Stimulated activated CD4-positive, alpha-beta T cell treated with anti-CD3 and anti-CD28 coated beads, Interleukin-4, amount 100 ng/mL, for 4 hours (primary cell): ENCODE measurements at places on chromosomes 7 and 10.

- no peak for DNase-seq
These were observed 195.7 kb downstream of the THSD7A start for GRCh38 chr7:11636274-11636673.

GRCh38 chr7:138889582-138890498 is 91.3 kb downstream of the KIAA1549 start:
- no peak for DNase-seq

GRCh38 chr7:96337519-96337918 is 15.6 kb upstream of the SLC25A13 start:
- DNase-seq = no peak

GRCh38 chr10:13502380-13502779 is 26.4 kb downstream of the BEND7 start:
- DNase-seq = no peak

- DNase-seq = no peak
These were observed 40.5 kb upstream of the RABGEF1 start for GRCh38 chr7:66699998-66700397.

DNA sequence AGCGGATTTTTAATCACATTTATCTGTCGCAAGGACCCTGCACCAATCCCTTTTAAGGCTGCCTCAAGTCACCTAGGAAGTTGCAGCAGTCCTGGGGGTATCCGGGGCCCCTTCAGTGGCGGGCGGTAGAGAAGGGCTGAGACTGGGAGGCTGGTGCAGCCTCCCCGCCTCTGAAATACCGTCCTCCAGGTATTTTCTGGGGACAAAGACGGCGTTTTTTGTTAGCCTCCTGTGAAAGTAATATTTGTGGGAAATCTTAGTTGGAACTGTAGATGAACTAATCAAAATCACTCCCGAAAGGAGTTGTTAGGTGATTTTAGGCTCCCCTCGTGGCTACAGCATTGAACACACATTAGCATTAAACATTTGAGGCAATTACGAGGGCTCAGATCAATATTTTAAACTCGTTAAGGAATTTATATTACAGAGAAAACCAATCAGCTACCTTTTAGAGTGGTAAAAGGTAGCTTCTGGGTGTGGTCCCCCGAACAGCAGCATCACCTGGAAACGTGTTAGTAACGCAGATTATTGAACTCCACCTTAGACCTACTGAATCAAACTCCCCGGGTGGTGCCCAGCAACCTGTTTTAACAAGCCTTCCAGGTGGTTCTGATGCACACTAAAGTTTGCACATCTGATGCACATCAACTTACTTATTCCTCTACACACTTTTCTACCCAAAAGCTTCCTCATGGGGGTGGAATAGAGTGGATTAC is 530 bp upstream of the ANXA7 start:
- DNase-seq = no peak

- no peak for DNase-seq
These were observed 85.5 kb downstream of the PRTFDC1 start for GRCh38 chr10:24866604-24867583.

- DNase-seq = no peak
These were observed 62.7 kb downstream of the ADCYAP1R1 start for GRCh38 chr7:31114593-31115343.

- no peak for DNase-seq
These were observed 197.3 kb downstream of the PHF14 start for GRCh38 chr7:11170863-11171568.

GRCh38 chr7:31113660-31114059 is 61.6 kb downstream of the ADCYAP1R1 start:
- no peak for DNase-seq

GRCh38 chr7:110944966-110945644 is 145.8 kb upstream of the LRRN3 start:
- no peak for DNase-seq

DNA sequence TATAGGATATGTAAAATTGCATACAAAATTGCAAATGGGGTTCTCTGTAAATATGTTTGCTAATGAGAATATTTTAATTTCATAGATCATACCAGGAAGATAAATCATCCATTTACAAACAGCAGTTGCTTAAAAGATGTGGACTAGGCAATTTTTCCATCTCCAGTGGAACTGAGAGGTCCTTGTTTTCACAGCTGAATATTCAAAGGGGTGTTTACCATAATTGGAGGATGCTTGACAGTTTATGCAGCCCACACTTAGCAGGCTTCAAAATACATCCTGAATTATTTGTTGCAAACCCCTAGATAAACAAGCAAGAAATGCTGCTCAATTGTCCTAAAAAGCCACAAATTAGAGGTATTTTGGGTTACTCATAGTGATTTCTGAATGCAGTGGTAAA is 69.9 kb downstream of the ADARB2 start:
- no peak for DNase-seq

GRCh38 chr7:19262826-19263225 is 117.6 kb upstream of the FERD3L start:
- DNase-seq = no peak

GRCh38 chr7:131244259-131244852 is 83.3 kb upstream of the MKLN1 start:
- no peak for DNase-seq

DNA sequence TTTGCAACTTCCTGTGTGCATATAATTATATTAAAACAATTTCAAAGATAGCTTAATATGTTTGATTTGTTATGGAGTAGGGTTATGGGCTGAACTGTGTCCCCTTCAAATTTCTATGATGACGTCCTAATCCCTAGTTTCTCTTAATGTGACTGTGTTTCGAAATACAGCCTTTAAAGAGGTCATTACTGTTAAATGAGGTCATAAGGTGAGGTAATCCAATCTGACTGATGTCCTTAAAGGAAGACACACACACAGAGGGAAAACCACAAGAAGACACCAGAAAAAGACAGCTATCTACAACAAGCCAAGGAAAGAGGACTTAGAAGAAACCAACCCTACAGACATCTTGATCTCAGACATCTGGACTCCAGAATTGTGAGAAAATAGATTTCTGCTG is 407.4 kb downstream of the MAGI2 start:
- DNase-seq = no peak

DNA sequence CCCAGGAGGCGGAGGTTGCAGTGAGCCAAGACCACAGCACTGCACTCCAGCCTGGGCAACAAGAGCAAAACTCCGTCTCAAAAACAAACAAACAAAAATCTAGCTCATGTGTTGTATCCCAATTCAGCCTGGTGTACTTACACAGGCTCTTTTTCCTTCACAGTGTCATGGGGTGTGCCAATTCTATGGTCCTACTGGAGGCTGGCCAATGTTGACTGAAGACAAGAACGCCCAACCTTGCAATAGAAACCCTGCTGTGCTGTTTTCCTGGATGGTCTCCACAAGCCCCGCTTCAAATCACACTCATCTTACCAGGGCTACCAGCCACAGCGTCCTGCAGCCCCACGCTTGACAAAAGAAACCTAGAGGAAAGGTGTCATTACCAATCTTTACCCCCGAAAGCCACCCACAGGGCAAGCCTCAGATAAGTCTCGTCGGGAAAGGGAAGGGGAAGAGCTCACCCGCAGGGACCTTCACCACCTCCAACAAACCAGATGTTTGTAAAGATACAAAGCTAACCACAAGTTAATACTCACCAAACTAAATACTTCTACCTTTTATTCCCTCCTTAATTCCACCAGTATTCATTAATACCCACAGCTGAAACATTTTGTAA is 64.8 kb downstream of the TNS3 start:
- DNase-seq = no peak

DNA sequence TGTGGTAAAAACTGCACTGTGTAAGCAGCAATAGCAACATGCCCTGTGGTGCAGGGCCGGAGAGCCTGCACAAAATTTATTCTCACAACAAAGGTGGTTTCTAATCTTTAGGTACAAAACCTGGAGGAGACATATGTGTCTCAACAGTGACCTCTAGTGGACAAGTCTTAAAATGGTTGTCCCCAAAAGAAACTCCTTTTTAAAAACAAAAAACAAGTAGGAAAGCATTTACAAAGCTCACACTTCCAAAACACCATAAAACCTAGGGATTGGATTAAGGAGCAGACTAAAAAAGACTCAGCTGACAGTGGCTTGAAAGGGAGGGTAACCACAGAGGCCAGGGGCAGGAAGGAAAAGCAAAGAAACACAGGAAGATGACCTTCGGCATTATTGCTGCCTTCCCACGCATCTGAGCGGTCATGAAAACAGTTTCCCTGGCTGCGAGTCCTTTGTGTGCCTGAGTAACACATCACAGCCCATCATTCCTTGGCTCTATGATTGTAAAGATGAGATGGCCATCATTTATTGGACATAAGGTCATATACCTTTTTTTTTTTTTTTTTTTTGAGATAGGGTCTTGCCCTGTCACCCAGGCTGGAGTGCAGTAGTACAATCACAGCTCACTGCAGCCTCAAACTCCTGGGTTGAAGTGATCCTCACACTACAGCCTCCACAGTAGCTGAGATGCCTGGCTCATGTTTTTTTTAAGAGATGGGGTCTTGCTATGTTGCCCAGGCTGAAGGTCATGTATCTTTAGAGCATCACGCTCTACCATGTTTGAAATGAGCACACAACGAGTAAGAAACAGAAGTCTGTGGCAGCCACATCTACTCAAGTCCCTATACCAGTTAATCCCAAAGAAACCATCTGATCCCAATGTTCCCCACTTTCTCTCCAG is 39.5 kb downstream of the RSU1 start:
- no peak for DNase-seq

GRCh38 chr7:150965273-150965830 is 12.8 kb downstream of the KCNH2 start:
- no peak for DNase-seq

DNA sequence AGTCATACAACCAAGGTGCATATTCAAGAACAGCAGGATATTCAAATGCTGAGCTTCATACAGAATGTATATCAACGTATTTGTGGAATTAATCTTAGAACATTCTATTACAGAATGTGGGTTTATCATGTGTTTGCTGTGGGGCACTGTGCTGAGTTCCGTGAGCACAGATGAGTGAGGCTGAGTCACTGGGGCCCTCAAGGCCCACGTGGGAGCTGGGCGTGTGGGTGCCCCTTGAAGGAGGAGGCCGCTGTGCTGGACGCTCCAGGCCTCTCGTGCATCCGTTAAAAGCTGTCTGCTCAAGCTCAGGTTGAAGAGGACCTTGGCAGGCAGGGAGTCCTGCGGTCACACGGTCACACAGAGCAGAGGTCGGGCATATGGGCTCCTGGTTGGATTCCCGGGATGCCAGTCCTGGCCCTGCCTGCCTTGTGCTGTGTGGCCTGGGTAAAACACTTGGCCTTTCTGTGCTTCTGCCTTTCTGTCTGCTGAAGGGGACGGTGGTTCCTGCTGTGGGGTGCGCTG is 70.1 kb downstream of the GLRX3 start:
- no peak for DNase-seq

DNA sequence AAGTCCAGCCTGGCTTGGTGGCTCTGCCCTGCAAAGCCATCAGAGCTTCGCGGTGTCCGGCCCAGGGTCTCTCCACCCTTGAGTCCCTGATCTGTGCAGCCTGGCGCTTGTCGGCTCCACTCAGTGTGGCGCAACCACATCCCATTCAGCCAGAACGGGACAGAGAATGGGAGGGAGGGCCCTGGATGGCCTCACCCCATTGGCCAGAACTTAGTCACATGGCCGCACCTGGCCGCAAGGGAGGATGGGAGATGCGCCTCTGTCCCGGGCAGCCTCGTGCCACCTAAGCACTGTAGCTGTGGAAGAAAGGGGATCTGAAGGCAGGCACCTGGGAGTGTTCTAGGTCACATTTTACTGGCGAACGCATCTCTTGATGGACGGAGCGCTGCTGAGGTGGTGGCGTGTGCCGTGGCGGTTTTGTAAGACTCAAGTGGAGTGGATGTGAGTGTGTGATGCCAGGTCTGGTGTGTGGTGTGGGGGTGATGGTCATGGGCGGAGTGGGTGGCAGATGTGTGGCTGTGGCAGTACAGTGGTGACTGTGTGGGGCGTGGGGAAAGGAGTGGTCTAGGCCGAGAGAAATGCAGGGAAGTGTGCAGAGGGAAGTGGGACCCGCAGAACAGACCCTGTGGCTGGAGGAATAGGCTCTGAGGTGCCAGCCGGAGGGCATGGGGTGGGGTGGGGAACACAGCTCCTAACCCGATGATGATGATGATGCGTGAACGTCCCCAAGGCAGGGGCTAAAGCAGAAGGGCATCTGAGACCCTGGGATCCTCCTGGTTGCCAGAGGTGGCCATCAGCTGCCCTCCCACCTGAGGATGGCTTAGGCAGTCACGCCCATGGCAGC is 19.0 kb downstream of the CLEC2L start:
- no peak for DNase-seq

DNA sequence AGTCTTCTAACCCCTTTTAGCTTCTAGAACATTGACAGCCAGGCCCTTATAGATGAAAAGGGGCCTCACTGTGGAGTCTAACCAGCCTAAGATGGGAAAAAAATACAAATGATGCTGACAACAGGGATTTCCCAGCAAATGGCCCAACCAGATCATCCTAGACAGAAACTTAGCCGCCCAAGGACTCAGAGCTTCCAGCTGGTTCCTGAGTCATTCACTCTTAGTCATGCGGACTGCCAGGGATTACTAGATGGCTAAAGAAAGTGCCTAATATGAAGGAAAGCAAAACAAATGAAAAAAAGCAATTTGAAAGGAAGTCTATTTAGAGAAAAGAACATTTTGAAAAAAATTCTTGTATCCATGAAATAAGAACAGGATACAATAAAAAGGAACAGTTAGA is 23.7 kb downstream of the TSPAN14 start:
- no peak for DNase-seq

DNA sequence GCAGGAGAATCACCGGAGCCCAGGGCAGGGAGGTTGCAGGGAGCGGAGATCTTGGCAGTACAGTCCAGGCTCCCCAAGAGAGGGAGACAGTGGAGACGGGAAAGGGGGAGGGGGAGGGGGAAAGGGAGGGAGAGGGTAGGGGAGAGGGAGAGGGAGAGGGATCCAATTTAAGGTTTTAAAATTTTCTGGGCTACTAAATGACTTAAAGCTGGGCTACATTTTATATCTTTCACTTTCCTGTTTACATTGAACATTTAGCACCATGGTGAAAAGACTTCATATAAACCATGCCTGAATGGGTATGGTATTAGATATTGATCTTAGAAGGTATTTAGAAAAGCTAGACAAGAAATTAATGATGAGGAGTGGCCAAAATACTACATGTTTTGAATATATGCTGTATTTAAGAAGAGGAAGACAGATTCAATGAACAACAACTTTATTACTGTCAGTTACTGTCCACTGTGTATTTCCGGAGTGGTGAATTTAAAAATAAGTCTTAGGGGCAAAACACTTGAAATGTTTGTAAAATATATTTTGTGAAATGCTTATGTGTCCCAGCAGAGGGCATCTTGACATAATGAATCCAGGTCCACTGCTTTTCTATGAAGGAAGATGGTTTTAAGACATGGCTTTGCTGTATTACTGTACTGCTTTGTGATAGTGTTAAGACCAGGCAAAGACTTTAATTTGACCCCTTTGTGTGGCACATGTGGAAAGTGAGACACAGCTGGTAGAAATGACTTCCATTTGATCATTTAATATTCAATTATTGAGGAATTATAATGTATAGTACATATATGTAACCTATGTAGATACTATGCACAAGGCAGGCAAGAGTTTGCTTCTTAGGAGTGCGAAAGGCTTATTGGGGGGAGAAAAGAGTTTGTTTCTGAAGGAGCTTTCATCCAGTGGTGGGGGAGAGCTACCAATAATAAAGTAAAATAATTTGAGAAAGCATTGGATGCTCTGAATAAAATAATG is 52.8 kb downstream of the NRF1 start:
- no peak for DNase-seq

- no peak for DNase-seq
These were observed 109.2 kb upstream of the TARP start for GRCh38 chr7:38382684-38383083.
